DMS 273 treated with DMSO at 0.1 percent for 48 hours (cell line): ENCODE measurements at places on chromosomes 16 and 17.
A peak's percentile ranks its signal among the peaks of the same experiment; 100 is the strongest.

- no peak for DNase-seq
Measured at GRCh38 chr17:1413281-1413791, 13.3 kb upstream of the YWHAE start.

- DNase-seq = no peak
Measured at GRCh38 chr16:57081744-57082143, 10.6 kb upstream of the CPNE2 start.

GRCh38 chr17:74079537-74080300, 123.8 kb upstream of the RPL38 start:
- peak; percentile 84 for DNase-seq

DNA sequence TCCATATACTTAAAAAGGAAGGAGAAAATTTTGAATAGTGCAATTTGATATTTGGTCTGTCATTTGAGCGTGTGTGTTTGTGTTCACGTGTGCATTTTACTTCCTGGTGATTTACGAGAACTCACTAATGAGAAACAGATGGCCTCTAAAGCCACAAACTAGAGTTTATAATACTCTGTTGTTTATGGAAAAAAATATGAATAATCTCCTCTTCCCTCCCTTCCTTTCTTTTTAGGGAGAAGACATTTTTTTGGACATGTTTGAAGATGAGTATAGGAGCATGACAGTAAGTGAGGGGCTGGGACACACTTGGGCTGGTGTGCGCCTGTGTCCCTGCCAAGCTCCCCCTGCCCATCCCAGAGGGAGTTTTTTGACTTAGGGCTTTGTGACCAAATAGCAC, 102.7 kb downstream of the CLEC16A start:
- peak; percentile 26 for DNase-seq

- DNase-seq = no peak
Measured at GRCh38 chr17:29076722-29077121, 33.8 kb downstream of the PIPOX start.

GRCh38 chr17:30831257-30831656, 509 bp upstream of the ATAD5 start:
- no peak for DNase-seq

GRCh38 chr17:50088952-50089825, 6.0 kb upstream of the PDK2 start:
- no peak for DNase-seq
